ENCODE measurements at places on chromosomes 3 and 15.
A peak's percentile ranks its signal among the peaks of the same experiment; 100 is the strongest.

DNA sequence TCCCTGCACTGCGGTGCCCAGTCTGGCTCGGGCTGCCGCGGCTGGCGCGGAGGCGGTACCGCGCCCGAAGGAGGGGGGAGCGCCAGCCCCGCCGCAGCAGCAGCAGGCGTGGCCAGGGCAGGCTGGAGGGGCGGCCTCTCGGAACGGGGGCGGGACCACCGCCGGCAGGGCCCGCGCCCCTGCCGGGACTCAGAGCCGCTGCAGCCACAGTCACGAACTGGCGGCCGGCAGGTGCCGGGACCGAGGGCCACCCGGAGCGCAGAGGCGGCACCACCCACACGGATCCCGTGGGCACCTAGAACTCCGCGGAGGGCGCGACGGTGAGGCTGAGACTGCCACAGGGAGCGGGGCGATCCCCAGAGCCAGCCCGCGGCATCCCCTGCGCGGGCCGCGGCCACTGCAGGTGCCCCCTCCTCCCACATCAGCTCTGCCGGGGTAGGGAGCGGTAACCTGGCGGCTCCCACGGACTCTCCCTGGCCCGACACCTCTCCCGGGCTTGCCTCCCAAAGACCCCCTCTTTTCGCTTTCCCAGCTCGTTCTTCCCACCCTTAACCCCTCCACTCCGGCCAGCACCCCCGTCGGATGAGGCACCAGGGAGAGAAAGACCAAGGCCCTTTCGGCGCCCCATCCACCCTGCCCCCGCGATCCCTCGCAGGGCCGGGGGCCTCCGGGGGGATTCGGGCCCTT is at the start of gene VWA5B2:
Gene VWA5B2, plus strand, starts transcription at position 192 of the 687 bp plus-strand sequence. CDS start 944 bp downstream, outside the sequence.
- peak; percentile 72 for DNase-seq

- no peak for DNase-seq
Observed at GRCh38 chr15:58797505-58797904, 26.4 kb downstream of the MINDY2 start.

- DNase-seq = no peak
Observed at GRCh38 chr3:88863196-88863595, 244.2 kb upstream of the EPHA3 start.

DNA sequence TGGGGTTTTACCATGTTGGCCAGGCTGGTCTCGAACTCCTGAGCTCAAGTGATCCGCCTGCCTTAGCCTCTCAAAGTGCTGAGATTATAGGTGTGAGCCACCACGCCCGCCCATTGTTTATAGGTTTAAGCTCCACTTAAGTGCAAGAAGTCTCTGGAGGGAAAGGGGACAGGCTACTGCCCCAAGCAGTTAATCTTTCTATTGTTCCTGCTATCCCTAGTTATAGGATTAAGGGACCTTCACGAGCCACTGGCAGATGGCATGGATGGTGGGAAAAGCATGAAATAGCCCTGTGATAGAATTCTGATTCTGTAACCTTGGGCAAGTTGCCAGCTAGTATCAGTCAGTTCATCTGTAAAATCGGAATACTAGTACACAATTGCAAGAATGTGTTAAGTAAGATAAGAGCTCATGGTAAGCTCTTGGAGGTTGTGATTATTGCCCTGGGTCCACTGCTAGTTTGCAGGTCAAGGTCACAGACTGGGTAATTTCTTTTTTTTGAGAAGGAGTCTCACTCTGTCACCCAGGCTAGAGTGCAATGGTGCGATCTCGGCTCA is 5.3 kb upstream of the RBPMS2 start:
- no peak for DNase-seq

DNA sequence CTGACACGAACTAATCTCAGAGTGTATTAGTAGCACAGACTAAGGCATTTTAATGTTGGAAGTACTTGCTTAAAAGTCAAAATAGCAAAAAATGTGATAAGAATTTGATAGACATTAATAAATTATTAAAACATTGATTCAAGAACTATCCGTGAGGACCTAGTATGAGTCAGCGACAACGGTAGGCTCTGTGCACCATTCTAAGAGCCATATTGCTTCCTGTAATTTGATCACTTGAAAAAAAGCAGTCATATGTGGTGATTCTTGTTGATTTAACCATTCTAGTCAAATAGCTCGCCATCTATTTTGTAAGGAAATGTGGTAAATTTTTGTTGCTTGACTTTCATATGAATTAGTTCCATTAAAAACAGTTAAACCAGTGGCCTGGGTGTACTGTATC is 534.9 kb upstream of the ARRDC4 start:
- DNase-seq = no peak

DNA sequence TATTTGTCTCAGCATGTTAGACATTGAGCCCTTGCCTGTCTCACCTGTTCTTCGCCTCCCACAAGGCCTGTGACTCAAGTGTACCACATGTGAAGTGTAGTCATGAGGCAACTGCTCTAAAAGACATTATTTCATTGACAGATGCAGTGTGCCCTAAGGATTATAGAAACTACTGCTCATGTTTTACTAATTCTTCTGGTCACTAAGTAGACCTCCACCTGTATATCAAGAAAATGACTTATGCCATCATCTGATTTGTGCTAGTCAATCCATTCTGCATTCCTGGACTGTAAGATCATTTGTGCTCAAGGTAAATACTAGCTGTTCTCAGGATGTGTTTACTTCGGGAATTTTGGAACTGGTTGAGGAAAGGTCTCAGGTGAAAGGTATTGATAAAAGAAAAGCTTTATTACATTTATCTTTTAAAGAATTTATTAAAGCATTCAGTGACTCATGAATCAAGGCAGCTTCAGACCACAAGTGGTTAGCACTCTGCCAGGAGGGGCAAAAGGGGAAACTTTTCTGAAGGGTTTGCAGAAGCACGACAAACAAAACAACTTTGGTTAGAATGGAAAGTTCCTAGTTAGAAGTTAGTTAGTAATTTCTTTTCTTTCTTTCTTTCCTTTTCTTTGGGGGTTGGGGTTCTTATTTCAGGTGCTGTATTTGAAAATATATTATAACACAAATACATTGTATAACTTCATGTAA is 465.3 kb upstream of the CBLB start:
- peak; percentile 60 for DNase-seq

- DNase-seq = no peak
Observed at GRCh38 chr15:27679731-27680471, 419.2 kb downstream of the OCA2 start.

- DNase-seq = no peak
Observed at GRCh38 chr15:39998511-39999077, 40.4 kb downstream of the SRP14 start.

GRCh38 chr15:25605151-25605550 is 166.3 kb upstream of the UBE3A start:
- DNase-seq = no peak

DNA sequence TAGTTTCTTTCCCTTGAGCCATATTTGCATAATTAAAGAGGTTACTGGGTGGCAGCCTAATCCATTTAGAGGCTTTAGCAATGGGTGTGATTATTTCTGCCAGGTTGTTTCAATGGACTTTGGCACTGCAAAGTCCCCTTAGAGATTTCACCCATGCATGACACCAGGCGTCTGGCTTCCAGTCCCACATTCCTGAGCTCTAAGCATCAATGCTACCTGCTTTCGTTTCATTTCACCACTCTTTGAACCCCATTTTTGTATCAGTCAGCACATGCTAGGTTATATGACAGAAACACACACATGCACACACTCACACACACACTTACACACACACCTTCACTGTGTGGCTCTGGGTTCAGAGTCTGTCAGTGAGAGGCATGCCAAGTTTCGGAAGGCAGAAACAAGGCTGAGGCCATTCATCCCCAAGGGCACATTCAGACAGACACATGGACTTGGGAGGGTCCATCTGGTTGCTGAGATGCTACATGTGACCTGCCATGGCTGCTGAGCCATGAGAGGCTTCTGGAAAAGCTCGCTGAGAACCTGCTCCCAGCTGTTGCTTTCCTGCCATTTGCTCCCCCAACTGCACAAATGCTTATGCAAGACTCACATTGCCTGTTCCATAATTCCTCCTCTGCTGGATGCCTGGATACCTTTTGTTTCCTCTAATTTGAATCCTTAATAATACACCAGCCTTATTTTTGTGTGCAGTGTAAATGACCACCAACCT is 354.1 kb downstream of the GABRG3 start:
- DNase-seq = no peak

GRCh38 chr15:75578173-75578947 is 755 bp downstream of the PTPN9 start:
- peak; percentile 37 for DNase-seq

DNA sequence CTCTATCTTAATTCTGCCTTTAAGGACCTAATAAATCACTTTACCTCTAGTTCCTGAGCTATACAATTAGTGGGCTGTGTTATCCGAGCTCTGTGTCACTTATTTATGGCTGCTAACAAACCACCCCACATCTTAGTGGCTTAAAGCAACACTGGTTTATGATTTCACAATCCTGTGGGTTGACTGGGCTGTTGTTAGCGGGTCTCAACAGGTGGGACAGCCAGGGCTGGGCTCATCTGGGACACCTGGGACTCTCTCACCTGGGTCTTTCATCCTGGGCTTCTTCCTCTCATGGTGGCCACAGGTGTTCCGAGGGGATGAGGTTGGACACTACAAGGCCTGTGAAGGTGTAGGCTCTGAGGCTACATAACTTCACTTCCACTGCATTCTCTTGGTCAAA is 35.8 kb upstream of the CHST2 start:
- DNase-seq = no peak

GRCh38 chr3:10002951-10003350 is 16.3 kb upstream of the EMC3 start:
- DNase-seq = no peak

DNA sequence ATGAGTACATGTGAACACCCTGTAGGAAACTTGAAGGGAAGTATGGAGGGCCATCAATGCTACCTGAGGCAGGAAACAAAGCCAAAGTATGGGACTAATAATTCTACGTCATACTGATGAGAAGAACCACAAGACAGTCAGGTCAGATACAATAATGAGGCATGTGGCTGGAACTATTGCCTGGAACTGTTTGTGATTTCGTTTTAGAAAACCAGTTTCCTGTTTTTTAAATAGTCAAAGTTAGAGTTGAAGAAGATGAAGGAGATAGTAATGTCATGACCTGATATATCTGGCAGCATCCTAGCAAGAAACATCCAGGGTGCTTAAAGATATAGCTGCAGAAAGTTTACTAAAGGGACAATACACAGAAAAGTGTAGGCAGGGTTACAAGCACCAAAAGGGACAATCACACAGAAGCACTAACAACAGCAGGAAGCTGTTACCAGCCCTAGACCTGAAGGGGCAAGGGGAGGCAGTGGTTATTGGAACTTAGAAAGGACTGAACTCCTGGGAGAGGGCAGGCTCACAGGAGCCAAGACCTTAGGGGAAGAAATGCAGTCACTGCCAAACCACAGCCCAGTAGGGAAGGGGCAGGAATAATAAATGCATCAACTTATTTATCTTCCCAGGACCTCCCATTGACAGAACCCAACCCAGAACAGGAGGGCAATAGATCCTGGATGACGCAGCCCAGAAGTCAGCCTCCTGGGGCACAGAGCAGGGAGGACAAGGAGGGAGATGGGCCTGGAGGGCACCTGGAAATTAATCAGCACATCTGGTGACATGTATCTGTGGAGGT is 302.1 kb upstream of the STT3B start:
- DNase-seq = no peak

DNA sequence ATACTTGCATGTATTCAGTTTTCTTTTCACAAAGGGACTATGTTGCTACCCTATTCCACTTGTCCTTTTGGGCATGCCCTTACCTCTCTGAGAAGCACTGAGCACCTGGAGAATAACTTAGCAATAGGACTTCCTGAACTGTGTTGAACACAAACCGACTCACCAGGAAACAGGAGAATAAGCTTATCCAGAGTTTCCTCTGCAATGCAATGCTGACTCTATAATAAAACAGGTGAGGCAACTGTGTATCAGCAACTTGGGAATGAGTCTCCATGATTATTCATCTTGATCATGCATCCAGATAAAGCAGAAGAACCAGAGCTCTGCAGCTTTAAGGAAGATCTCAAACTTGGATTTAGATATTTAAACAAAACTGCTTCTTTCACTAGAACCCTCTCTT is 806.5 kb downstream of the IGSF11 start:
- no peak for DNase-seq

DNA sequence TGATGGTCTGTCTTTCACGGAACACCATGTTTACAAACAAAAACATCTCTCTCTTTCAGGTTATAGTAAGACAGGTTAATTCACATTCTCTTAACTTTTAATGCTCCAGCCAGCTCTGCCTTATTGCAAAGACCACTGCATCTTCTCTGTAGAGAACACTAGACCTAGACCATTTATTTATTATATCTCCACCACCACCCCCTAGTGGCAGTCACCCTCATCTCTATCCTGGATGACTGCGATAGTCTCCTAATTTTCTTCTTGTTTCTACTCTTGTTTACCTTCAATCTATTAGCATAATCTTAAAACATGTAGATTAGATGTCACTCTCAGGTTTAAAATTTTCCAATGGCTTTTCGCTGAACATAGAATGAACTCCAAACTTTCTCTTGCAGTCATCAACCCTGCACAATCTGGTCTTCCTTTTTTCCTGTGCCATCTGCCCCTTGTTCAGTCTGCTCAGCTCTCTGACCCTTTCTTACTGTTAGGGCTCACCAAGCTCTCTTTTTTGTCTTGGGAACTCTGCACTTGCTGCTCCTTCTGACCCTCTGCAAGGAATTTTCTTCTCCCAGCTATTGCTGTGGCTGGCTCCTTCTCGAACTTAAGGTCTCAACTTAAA is 155.6 kb downstream of the SQOR start:
- DNase-seq = no peak

GRCh38 chr3:180011927-180012326 is 24.8 kb downstream of the PEX5L start:
- DNase-seq = no peak

GRCh38 chr3:100563228-100563627 is 46.2 kb upstream of the ADGRG7 start:
- DNase-seq = no peak

DNA sequence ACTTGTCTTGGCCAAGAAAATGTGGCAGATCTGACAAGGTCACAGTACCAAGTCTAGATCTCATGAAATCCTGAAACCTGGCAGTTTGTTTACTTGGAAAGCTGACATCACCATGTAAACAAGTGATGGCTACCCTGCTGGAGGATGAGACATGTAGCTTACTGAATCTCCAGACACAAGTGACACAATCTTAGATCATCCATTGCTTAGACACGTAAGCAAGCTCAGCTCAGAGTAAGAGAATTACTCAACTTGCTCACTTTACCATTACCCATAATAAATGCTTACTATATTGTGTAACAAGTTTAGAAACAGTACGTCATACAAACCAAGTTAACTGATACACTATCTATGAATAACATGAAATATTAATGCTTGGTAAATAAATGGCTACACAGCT is 263.8 kb downstream of the TBC1D5 start:
- DNase-seq = no peak

DNA sequence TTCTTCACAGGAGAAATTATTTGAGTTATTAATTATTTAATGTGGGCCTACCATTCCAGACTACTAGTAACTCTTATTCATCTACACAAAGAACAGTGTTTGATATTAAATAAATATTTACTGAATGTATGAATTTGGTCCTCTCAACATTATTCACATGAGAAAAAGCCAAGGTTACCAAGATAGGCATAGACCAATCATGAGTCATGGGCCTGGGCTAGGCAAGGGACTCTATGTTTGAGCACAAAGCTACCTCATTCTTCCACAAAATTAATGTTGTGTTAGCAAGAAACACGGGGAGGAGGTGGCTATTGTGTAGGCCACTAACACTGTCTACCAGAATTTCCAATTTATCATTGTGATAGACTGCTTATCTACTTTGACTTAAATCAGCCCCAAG is 115.7 kb downstream of the SERPINI1 start:
- no peak for DNase-seq

GRCh38 chr3:189685291-189685690 is 54.1 kb downstream of the TP63 start:
- DNase-seq = no peak

GRCh38 chr3:189166321-189166720 is 5.5 kb upstream of the TPRG1 start:
- DNase-seq = no peak

Measured in stimulated activated CD4-positive, alpha-beta T cell treated with anti-CD3 and anti-CD28 coated beads, Interleukin-2, amount 100 ng/mL, for 24 hours (primary cell).